ENCODE measurements at places on chromosomes 1 and 21.

DNA sequence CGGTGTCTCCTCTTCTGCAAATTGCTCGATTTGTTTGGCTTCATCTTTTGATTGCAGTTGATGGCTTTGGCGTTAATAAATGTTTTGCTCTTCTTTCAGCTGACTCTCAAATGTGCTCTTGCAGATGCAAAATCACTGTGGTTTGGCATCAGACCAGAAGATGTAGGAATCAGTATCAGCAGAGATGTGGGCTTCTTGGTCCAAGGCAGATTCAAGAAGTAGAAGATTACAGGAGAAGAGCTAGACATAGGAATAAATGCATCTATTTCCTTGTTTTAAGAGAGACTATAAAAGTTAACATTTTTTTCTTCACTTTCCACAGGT lies 59.8 kb upstream of the BACH1 start:
- DNase-seq, result no peak

DNA sequence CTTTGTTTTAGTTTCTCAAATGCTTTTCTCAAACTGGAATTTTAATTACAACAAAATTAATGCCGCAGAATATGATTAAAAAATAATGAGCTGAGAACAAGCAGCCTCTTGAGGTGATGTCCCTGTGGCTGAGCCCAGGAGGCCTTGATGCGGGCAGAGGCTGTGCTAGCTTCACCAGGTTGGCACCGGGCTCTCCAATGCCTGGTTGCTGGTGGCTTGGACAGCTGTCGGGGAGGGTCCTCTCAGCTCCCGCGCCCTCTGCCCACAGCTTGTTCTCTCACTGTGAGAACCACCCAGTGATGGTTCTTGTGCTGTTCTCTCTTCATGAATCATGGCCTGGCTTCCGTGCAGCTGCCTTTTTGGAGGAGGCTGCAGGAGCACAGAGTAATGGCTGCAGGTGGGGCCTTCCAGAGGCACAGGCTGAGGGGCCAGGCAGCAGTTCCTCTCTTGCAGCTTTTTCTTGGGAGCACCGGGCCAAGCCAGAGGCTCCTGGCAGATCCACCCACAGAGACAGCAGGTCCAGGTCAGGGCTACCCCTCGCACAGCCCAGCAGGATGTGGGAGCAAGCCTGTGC lies 156.3 kb downstream of the PCBP3 start:
- no peak for DNase-seq

DNA sequence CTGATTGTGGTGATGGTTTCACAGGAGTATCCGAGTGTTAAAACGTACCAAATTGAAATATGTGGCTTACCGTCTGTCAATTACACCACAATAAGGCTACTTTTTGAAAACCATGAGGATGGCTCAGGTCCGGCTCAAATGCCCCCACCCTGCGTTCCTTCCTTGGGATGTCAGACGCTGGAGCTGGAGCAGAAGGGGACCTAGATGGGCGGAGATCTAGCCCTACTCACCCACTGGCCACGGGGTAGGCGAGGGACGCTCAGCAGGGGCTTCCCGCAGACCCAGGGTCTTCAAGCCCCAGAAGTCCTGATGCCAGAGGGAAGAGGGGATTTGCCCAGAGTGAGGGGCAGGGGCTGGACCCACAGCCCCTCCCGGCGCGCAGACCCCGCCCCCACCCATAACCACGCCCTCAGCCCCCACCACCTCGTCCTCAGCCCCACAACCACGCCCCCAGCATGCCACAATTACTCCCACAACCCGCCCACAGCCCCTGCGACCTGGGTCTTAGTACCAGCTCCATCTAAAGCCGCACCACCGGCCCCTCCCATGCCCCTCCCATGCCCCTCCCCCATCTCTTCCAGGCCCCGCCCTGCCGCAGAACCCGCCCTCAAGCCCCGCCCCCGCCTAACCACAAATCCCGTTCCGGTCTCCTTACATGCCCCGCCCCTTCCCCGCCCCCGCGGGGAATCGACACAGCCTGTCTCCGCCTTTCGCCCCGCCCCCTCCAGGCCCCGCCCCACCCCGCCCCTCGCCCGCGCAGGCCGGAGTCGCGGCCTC lies at the start of gene LRRC3:
TSS of gene LRRC3 (plus strand) at position 764 of the 777 bp plus-strand sequence. CDS start 1,135 bp downstream, outside the sequence.
- peak; percentile 83 for DNase-seq

- no peak for DNase-seq
These were observed 41.1 kb downstream of the C1orf198 start for GRCh38 chr1:230827081-230827681.

GRCh38 chr1:92848201-92848600 lies 16.4 kb downstream of the RPL5 start:
- no peak for DNase-seq

GRCh38 chr1:68183895-68184294 lies 48.4 kb downstream of the WLS start:
- DNase-seq, result no peak

GRCh38 chr1:209672705-209673630 lies 2.2 kb upstream of the G0S2 start:
- DNase-seq, result no peak

DNA sequence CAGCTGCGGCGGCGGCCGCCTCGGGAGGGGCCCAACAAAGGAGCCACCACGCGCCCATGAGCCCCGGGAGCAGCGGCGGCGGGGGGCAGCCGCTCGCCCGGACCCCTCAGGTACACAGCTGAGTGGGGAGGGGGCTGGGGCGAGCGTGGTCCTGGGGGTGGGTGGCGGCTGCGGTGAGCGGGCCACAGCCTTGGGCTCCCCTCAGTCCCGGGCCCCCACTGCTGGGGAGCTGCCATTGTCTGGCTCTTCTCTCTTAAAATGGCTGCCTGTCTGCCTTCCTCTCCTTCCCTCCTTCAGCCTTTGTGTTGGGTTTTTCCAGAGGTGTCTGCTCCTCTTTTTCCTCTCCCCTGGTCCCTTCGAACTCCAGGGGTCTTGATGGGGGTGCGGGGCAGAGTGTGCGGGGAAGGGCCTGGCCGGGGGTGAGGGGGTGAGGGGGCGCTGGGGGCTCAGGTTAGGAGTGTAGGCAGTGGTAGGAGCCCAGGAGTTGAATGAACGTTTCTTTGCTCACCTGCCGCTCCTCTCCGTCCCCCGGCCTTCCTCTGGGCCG lies 1.7 kb downstream of the ARID1A start:
- DNase-seq, result no peak

GRCh38 chr1:70963374-70963773 lies 84.2 kb downstream of the PTGER3 start:
- DNase-seq, result no peak

DNA sequence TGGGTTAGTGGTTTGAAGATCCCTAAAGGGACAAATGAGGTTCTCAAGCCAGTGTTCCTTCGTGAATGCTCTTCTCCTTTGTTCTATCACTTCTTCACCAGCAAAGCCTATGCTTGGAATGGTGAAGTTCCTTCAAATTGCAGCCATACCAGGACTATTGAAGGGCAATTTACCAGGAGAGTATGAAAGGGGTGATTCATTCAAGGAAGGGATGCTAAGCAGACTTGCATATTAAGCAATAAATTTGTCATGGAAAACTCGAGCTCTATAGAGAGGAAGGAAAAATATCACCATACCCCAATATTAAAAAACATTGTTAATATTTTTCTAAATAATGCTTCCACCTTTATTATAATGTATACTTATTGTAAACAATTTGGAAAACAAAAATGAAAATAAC lies 9.3 kb upstream of the TSNAX start:
- no peak for DNase-seq

DNA sequence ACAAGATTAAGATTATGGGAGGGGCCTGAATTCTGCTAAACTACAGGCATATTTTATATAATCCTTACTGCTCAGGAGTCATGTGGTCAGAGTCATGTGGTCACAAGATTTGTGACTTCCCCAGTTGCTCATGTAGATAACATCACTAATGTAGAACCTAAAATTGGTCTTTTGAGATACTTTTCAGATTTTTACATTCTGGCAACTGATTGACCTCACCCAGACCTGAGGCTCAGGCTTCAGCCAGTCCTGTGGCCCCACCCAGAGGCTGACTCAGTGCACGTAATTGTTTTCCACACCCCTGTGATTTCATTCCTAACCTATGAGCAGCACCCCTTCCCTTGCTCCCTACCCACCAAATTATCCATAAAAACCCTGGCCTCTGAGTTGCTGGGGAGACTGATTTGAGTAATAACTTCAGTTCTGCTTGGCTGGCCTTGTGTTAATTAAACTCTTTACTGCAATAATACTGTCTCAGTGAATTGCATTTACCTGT lies 41.7 kb upstream of the ZNF326 start:
- no peak for DNase-seq

DNA sequence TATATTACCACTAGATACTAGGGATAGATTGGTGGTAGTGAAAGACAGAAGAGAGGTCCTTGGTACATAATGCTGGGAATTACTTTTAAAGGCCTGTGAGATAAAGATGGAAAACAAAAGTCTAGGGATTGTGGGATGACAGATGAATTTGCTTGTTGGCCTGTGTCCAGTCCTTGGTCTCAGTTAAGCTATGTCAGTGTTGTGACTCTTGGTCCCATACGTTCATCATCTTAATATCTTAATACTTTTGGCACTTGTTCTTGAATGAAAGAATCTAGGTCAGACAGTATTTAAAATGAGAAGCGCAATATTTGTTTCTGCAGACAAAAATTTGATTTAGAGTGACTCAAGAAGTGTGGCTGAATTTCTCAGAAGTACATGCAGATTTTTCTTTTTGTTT lies 7.6 kb downstream of the RPL5 start:
- no peak for DNase-seq

DNA sequence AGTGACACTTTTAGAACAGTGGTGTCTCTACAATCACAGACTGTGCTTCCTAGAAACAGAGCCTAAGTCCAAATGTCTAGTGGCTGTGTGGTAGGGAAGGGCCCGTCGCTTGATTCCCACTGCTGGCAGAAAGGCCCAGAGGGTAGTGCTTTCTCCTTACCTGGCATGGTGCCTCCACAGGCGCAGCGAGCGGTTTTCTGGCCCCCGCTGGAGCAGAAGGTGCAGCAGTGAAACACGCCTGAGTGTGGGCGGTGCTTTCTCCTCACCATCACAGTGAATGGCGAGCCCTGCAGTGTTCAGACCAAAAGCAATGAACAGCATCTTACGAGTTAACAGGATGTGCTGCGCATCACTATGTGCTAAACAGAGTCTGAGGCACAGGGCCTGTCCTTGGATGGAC lies 8.3 kb downstream of the TRIM45 start:
- no peak for DNase-seq

DNA sequence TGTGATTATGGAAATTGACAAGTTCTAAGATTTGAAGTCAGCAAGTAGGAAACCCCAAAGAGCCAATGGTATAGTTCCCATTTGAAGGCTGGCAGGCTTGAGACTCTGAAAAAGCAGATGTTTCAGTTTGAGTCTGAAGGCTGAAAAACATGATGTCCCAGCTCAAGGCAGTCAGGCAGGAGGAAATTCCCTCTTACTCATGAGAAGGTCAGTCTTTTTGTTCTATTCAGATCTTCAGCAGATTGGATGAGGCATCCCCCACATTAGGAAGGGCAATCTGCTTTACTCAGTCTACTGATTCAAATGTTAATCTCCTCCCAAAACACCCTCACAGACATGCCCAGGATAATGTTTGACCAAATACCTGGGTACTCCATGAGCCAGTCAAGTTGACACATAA lies 372.5 kb upstream of the ST6GALNAC5 start:
- no peak for DNase-seq

All from left forelimb (tissue), 1 donor.